Chondrocyte (in vitro differentiated cells): ENCODE measurements at places on chromosomes 2 and 18. TPM values are rescaled to one million over a fixed set of nuclear protein-coding genes. Genes with fewer than 3 reads are reported as not detected.

The PAX3 gene
- 1.4 to 4.7 TPM (median 4.1 TPM) in 3 replicates for total RNA-seq

The AOX1 gene
- total RNA-seq, result 1.7 to 3.4 TPM (median 2.0 TPM) in 3 replicates

The SERPINB13 gene
- not detected in 3 replicates for total RNA-seq

The UGT1A4 gene
- total RNA-seq, result not detected in 3 replicates

The LIMS1 gene
- 101 to 148 TPM (median 145 TPM) in 3 replicates for total RNA-seq

The RGPD4 gene
- 0.08 to 0.12 TPM (median 0.10 TPM) in 3 replicates for total RNA-seq

The KIF5C gene
- 2.6 to 3.8 TPM (median 3.1 TPM) in 3 replicates for total RNA-seq

The IL1RL1 gene
- not detected in 3 replicates for total RNA-seq
